ENCODE measurements at places on chromosomes 7 and 10.

GRCh38 chr7:71488308-71488707 is 356.4 kb downstream of the GALNT17 start:
- no peak for DNase-seq

GRCh38 chr10:78861529-78862327 is 207.0 kb upstream of the ZMIZ1 start:
- no peak for DNase-seq

GRCh38 chr7:79347351-79347750 is 106.1 kb downstream of the MAGI2 start:
- DNase-seq: no peak

DNA sequence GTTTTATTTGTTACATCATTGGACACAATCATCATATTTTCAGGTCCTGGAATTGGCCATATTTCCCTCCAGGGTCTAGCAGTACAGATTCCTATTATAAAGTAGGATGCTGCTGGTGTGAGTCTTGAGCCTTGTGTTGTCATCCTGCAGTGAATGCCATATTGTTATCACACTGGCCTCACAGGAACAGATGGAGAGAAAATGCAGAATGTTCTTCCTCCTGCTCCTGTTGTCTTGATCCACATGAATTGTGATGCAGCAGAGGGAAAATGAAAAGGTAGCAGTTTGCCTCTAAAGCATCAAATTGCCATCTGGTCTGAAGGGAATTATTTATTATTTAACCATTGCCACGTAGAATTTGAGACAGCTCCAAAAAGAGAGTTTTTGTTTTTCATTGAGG is 248.6 kb downstream of the GPAM start:
- no peak for DNase-seq

DNA sequence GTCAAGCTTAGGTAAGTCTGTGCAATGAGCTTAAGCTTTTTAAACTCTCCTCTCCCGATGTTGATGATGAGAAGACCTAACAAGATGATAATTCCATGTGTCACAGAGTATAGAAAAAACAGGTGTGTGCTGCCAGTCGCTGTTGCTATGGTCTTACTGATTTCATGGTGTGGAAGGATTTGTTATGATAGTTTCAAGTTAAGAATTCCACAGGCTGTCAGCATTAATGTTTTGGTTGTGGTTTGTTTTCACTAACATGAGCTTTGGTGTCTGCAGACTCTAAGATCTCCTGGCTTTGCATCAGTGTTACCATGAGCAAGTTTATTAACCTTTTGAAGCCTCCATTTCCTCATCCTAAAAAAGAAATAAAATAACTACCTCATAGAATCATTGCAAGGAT is 123.7 kb downstream of the NSUN6 start:
- DNase-seq: no peak

GRCh38 chr10:114478281-114478680 is 74.0 kb upstream of the AFAP1L2 start:
- DNase-seq: no peak

DNA sequence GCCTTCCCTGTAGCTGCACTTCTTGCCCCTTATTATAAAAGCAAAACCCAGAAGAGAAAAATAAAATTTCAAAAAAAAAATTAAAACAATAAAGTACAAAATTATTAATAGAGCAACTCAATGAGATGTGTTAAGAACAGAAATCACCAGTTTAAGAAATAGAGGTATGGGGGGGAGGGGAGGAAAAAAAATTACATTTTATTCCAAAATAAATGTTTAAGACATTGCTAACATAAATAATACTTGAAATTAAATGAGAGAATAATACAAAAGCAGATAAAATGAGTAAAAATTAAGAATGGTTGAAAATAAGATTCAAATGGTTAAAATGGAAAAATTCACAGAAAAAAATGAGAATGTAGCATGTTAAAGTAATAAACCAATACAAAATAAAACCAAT is 3.1 kb downstream of the IFIT2 start:
- DNase-seq: no peak

DNA sequence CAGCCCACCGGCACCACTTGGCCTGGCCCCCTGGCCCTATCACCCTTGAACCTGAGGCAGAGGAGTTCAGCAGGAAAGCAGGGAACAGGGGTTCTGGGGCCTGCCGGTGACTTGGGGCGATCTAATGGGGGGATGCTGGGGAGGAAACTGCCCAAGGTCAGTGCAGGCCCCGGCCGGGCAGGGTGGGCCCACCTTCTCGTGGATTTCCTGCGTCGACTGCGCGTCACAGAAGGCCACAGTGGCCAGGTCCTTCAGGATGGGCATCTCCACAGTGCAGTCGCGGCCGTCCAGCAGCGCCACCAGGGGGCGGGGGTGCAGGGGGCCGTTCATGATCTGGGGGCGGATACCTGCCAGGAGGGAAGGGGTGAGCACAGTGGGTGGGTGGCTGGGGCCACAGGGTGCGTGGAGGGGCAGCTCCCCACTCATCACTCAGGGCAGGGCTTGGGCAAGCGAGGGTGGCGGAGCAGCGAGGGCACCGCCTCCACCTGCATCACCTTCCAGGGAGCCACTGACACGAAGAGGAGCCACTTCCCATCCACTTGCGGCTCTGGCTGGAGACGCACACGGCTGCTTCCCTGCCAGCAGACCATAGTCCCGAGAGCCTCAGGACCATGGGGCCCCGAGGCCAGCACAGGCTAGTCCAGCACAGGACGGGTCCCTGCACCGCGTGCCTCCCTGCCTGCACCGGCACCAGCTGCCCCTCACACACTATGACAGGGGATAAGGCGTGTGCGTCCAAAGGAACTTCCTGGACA is 61.4 kb downstream of the ZRANB1 start:
- no peak for DNase-seq

GRCh38 chr7:105877736-105878135 is 1.3 kb upstream of the ATXN7L1 start:
- DNase-seq: no peak

- DNase-seq: no peak
Observed at GRCh38 chr7:28026237-28026636, 154.4 kb downstream of the JAZF1 start.

- DNase-seq: no peak
Observed at GRCh38 chr10:71984809-71985388, 20.7 kb downstream of the CHST3 start.
